ENCODE measurements at places on chromosomes 11 and 22.

DNA sequence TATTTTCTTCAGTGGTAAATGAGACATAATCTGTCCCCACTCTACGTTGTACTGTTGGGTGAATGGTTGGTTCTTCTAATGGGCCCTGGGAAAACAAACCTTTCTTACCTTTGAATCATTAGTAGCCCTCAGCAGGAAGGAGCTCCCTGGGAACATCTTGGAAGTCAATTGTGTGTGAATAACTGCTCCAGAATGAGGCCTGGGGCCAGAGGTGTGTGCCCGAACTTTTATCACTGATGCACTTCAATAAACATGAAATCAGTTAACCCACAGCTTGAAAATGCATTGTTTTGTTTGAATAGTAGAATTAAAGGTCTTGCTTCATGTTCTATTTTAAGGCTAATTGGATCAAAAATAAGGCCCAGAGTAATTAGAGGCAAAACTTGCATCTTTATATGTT is 67.1 kb downstream of the NAV2 start:
- DNase-seq, result no peak

- no peak for DNase-seq
Observed at GRCh38 chr11:102485095-102485722, 32.6 kb upstream of the TMEM123 start.

- no peak for DNase-seq
Observed at GRCh38 chr11:36465449-36466163, 44.5 kb downstream of the TRAF6 start.

DNA sequence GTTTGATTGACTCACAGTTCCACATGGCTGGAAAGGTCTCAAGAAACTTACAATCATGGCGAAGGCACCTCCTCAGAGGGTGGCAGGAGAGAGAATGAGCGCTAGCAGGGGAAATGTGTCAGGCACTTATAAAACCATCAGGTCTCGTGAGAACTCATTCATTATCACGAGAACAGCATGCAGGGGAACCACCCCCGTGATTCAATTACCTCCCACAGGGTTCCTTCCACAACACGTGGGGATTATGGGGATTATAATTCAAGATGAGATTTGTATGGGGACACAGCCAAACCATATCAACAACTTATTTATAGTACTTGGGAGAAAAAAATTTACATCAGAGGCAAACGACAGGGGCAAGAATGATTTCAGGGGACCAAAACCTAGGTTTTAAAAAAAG is 3.0 kb downstream of the ME3 start:
- DNase-seq, result no peak

DNA sequence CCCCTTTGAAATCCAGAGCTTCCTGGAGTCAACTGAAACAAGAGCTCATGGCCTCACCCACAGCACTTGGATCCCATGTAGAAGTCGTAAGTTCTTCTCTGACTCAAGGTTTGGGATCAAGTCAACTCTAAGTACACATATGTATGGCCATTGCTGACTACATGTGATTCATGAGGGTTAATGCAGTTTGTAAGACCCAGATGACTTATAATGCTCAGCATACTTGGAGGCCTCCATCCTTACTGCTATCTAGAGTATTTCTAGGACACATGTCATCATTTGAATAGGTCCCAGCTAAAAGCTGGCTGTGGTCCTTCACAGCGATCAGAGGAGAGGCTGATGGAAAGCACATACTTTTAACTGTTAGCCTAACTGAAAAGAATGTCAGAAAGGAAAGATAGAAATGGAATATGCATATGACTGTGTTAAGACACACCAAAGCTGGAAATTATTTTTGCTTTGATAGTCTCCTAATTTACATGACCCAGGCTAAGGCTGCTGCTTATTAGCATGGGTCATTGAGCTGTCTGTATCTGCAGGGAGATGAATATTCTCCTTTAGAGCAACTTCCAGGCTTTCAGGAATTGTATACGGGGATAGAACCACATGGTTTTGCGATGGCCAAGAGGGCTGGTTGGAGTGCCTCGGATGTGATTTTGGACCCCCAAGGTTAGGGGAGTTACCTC is 76.3 kb downstream of the NTM start:
- DNase-seq, result no peak

DNA sequence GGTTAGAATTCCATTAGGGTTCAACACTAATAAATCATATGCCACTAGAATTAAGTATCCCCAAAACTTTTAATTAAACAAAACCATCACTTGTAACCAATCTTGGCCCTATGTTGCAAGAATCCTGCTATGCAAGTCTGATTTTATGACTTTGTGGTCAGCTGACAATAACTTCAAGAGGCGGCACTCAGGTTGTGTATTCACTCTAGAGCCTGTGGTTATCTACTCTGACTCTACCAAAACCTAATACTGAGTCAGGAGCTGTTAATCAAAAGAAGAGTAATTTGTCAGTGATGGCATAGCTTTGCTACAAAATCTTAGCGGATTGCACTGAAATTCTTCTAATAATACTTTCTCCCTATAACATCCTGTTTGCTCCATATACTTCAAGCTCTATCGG is 253.7 kb downstream of the AASDHPPT start:
- no peak for DNase-seq

GRCh38 chr11:71188073-71188472 is 64.3 kb downstream of the SHANK2 start:
- DNase-seq, result no peak

- DNase-seq, result no peak
Observed at GRCh38 chr11:64101461-64101860, 64.5 kb downstream of the MACROD1 start.

- no peak for DNase-seq
Observed at GRCh38 chr11:6646918-6647679, 8.5 kb downstream of the DCHS1 start.

DNA sequence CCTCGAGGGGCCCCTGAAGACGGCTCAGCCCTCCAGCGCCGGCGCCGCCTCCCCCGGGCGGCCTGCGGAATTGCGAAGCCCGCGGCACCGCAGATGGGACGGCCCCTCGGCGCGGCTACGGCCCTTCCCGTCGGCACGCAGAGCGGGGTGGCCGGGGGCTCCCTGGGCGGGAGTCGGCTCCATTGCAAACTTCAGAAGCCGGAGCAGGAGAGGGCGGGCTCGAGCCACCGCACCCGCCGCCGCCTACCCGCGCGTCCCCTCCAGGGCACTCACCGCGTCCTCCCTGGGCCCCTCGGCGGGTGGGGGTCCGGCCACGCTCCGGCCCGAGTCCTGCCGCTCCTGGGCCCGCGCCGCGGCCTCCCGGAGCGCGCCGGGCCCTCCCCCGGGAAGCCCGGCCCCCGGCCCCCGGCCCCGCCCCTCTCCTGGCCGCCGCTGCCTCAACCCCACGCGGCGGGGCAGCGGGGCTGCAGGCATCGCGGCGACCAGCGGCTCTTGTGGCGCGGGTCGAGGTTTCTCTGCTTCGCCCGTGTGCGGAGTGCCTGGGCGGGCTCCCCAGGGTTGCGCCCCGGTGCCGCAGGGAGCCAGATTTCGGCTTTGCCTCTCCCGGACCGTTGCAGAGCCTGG is at the start of gene PACSIN3:
TSS of gene PACSIN3 (minus strand) at position 359 of the 624 bp plus-strand sequence. CDS start 3,707 bp downstream, outside the sequence.
- no peak for DNase-seq

- DNase-seq, result no peak
Observed at GRCh38 chr11:113725913-113726312, 19.8 kb upstream of the TMPRSS5 start.

GRCh38 chr11:69123593-69124545 is 31.9 kb upstream of the SMIM38 start:
- DNase-seq, result no peak

All from DMS 273 treated with DMSO at 0.1 percent for 48 hours (cell line).